IPS DF 6.9 (cell line): ENCODE measurements at places on chromosomes 2 and 18.

DNA sequence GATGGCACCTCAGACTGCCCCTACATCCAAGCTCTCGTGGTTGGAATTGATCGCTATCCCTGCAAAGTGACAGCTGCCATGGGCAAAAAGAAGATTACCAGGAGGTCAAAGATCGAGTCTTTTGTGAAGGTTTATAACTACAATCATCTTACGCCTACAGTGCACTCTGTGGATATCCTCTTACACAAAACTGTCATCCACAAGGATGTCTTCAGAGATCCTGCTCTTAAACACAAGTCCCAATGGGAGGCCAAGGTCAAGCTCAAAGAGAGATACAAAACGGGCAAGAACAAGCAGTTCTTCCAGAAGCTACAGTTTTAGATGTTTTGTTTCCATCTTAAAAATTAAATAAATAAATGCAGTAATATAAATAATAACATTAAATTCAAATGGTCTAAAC lies 45.4 kb downstream of the INO80D start:
- no peak for DNase-seq

DNA sequence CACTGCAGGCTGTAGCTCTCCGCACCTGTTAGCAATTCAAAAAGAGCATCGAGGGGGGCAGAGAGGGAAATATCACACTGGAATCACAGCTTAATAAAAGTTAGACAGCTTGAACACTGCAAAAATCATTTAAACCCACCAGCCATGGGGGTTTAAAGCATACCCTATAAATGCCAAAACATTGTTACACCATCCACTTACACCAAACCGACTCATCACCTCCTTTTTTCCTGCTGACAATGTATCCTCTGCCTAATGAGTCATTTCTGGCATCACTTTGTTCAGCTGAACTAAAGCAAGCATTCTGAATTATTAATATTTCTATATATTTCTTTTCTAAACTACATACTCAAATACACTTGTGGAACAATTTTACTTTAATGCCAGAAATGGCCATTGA lies 21.6 kb downstream of the MC4R start:
- no peak for DNase-seq

DNA sequence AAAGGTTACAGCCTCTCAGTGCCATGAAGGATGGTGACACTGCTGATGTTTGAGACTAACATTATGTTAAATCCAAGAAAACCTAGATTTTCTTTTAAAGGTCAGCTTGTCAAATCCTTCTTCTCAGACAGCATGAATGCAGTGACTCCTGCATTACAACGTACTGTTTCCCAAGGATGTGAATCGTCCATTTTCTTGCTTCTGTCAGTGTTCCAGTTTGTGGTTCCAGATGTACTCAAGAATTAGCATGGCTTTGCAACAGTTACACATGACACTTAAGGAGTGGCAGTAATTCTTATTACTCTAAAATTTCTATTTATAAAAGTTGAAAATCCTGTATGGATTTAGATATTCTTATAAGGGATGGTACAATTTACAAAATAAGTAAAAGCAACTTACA lies 1.5 kb upstream of the TTC39C start:
- DNase-seq, result no peak

- no peak for DNase-seq
Observed at GRCh38 chr18:33805592-33805991, 227.6 kb downstream of the ASXL3 start.

GRCh38 chr2:145141981-145142380 lies 622.1 kb upstream of the ZEB2 start:
- DNase-seq, result no peak

GRCh38 chr2:231063347-231063746 lies 6.7 kb downstream of the PSMD1 start:
- DNase-seq, result no peak

GRCh38 chr2:29106980-29107388 lies 8.2 kb upstream of the CLIP4 start:
- no peak for DNase-seq

- DNase-seq, result no peak
Observed at GRCh38 chr2:7346336-7346735, 429.1 kb downstream of the RNF144A start.
